ENCODE measurements at places on chromosomes 2 and 18.

DNA sequence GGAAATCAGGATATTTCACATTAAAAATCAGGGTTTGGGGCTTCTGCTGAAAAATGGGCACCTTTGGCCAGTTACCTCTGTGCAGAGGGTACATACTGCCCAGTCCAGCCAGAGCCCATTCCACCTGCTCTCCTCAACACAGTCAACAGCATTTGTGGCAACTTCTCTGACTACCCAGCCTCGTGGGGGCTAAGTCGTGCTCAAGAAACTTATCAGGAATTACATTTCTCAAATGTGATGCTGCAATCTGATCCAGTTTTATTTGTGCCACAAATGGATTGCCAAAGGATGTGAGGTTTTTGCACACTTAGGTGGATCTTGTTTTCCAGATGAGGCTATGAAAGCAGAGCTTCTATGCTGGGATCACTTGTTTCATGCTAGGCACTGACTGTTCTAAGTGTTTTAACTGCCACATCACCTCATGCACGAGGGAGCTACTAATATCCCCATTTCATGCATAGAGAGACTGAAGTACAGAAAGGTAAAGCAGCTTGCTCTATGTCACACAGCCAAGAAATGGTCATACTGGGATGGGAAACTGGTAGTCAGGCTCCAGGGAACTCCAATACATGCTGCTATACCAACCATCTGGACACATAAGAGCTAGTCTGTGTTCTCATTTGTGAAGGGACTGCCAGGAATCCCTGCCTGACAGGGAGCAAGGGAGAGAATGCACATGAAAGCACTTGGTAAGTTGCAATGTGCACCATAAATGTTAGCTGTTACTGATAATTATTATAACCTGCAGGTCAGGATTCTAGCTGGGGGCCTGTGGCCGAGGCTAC lies 89.0 kb upstream of the HK2 start:
- no peak for DNase-seq

DNA sequence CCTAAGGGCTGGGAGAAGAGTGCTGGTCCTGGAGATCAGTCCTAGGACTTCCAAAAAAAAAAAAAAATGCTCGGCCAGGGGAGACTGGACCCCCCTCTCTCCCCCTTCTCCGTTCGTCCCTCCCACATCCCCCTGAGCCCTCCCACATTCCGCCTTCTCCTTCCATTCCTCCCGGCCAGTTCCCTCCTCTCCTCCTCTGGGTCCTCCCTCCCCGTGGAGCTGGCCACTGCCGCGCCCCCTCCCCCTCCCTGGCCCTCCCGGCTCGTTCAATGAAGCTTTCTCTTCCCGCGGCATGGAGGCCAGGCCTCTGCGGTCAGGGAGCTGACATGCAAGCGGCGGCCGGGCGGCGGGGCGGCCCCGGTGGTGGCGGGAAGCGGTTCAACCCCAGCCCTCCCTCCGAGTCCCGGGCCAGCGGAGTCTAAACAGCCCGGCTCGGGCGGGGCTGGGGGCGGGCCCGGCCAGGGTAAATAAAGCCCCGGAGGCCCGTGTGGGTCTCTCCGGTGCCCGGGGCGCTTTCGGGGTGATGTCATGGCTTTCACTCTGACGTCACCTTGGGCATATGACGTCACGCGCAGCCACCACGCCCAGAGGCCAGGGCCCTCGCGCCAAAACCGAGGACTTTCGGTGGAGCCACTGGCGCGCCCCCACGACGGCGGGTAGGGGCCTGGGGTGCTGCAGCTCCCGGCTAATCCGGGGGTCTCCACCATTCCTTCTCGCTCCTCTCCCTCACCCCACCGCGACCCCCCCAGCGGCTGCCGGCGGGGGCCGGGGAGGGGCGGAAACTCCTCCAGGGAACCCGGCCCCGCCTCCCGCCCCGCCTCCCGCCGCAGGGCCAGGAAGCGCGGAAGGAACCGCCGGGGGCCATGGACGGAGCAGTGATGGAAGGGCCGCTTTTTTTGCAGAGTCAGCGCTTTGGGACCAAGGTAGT lies at the start of the genes DOK1 and LOXL3:
Gene DOK1 (plus strand): TSS at position 829 of the 928 bp plus-strand sequence. CDS start 35 bp downstream, at position 864.
Gene LOXL3 (minus strand): TSS at position 51 of the 928 bp plus-strand sequence. CDS start 1,308 bp downstream, outside the sequence.
- DNase-seq = peak; percentile 93

GRCh38 chr18:69785466-69785865 lies 162.2 kb downstream of the CD226 start:
- peak; percentile 34 for DNase-seq

DNA sequence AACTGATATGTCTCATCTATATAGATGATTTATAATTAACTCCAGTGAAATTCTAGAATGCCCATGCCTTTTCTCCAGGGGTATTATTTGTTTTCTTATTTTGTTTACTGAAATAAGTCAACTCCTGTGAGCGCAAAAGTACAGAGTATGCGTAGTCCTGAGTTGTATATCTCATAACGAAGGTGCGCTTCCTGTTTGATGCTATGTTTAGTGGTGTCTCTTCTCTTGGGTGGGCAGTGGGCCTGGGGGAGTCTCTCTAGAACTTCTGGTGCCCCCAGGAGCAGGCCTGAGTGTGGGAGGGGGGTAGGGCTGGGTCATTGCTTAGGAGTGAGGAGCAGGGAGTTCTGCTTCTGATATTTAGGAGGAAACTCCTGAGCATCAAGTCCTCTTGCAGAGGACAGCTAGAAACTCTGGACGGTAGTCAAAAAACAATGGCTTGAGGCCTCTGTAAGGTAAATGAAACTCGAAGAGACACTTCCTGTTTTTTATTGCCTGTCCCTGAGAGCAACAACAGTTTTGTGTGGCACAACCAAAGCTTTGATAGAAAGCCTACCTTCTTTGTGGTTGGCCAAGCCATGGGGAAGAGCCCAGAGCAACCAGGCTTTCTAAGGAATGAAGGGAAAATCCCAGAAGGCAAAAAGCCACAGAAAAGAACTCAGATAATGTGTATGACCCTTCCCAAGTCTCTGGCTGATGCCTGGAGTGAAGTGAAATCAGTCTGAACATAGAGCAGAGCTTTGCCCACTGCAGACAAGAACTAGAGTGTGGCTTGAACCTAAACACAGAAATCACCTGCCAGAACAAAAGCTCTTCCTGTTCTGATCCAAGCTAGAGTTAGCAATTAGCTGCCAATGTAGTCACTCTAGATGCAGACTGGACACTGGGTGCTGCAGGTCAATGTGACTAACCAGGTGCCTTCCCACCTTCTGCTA lies 8.5 kb upstream of the SP140L start:
- no peak for DNase-seq

- DNase-seq = no peak
Measured at GRCh38 chr2:181760521-181760920, 80.2 kb upstream of the NEUROD1 start.

DNA sequence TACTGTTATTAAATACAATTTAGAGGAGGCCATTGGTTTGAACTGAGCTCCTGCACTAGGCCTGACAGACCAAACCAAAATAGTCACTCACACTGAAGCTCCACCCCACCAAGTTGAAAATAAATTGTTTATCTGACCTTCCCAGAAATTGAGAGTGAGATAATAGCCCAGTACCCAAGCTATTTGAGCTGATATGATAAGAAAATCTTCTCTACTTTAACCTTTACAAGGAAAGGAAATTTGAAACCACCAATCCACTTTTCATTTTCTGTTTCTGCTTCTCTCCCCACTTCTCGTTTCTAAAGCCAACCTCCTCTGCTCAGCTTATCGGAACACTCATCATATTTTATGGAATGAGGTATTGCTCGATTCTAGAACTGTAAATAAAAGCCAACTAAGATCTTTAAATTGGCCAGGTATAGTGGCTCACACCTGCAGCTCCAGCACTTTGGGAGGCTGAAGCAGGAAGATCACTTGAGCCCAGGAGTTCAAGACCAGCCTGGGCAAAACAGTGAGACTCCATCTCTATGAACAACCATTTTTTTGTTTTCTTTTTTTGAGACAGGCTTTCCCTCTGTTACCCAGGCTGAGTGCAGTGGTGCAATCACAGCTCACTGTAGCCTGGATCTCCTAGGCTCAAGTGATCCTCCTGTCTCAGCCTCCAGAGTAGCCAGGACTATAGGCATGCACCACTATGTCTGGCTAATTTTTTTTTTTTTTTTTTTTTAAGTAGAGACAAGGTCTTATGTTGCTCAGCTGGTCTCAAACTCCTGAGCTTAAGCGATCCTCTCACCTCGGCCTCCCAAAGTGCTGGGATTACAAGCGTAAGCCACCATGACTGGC lies 13.3 kb upstream of the GALM start:
- DNase-seq = no peak
